Stimulated activated CD4-positive, alpha-beta T cell treated with anti-CD3 and anti-CD28 coated beads, TNF-alpha, amount 100 ng/mL, for 4 hours (primary cell): ENCODE measurements at places on chromosomes 3 and 15.

DNA sequence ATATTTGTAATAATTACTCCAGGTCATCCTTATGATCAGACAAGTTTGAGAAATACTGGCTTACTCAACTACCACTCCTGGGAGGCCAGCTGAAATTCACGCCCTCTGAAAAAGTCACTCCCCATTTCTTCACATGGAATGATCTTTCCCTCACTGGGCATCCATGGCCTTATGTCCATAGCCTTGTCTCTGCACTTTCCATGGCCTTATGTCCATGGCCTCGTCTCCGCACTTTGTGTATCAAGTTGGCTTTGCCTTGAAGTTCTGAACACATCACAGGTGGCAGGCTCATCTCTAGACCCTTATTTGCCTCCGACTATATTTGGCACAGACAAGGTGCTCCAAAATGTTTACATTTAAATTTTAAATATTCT lies 58.1 kb upstream of the HACD2 start:
- DNase-seq: no peak

DNA sequence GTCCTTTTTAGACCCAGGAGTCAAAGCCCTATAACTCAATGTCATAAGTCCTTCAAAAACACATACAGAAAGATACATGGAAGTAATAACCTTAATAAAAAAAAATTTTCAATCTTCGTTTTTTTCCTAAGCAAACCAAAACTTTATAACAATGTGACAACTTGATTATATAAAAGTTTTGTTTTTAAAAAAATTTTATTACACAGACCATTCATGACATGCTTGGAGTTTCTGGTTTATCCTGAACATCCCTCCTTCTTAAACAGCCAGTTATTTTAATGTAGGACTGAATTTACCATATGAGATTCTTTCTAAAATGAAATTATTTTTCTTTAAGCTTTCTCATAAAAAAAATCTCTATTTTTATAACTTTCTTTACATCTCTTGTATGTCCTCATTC lies 30.7 kb downstream of the IQCF6 start:
- no peak for DNase-seq

DNA sequence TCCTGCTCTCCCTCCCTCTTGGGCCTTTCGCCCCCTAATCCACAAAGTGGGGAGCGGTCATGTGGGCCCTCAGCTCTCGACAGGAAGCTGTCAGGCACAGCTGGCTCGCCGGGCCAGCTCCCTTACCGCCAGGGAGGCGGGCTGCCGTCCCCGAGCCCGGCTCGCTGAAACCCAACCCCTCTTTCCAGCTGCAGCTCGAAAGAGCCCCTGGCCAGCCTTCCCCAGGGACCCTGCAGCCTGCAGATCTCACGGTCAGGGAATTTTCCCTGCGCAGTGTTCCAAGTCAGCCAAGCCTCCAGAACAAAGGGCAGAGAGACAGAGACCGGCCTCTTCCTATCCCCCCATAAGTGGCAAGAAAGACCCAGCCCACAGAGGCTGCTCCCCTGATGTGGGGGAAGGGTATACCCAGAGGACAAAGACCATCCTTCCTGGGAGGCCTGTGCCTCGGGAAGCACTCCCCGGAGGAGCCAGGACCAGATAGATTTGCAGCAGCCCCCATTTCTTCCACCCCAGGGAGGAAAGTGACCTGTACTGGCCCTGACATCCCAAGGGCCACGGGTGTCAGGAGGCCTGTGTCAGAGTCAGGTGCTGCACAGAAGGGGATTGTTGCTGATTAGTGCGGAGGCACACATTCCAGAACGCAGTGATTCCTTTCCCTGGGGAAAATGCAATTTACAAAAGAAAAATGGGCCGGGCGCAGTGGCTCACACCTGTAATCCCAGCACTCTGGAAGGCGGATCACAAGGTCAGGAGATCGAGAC lies 32.6 kb downstream of the MAGEF1 start:
- no peak for DNase-seq

DNA sequence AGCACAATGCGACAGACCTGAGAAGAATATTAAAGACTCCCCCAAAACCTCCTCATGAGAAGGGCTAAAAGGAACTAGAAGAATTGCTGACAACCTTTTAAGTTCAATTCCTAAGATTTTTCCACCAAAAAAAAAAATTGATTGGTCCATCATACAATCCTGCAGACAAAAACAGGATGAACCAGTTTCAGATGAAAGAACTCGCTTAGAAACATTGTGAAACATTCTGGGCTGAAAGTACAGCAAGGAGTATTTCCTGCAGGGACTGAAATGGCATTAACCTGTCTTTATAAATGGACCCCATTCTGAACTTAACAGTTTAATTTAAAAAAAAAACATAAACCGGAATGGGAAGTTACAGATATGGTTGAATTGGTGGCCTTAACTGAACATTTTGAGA lies 96.0 kb upstream of the FAM174B start:
- DNase-seq: no peak

DNA sequence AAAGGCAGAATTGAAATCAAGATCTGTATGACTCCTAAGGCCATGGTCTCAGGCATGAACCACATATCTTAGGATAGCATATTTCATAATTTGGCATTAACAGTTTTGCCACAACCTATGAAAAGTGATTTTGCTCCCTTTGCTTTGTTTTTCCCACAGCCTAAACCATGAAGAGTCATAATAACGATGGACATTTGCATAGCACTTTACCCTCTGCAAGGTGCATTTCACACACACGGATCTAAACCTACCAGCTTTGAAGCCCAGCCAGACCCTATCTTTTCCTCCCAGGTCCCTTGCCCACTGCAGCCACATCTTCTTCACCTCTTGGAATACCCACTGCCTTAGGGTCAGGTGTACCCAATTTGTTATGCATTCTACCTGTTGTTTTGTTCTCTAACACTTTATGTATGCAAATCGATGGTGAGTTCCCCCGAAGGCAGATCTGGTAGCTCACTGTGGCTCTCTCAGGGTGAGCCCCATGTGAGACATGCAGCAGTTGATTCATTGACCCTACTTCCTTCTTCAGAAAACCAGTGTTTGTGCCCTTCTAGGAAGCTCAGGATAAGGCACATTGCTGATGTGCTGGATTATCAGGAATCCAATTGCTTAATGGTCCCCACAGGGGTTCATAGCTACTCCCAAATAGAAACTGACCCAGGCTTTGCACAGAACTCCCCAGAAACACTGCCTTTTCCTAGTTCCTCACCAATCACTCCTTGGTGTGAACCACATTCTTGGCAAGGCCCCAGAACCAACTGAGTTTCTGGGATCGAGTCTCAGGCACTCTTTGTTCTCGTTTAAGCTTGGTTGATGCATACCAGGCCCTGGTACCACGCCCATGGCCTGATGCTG lies 8.7 kb downstream of the ARHGAP31 start:
- DNase-seq: no peak

GRCh38 chr3:12138044-12138443 lies 20.7 kb downstream of the TIMP4 start:
- no peak for DNase-seq

- DNase-seq: no peak
Observed at GRCh38 chr3:44887101-44887500, 12.7 kb downstream of the TGM4 start.

- no peak for DNase-seq
Observed at GRCh38 chr15:86079508-86080266, at the start of gene AGBL1. AGBL1 (plus strand) TSS chr15:86079871.

DNA sequence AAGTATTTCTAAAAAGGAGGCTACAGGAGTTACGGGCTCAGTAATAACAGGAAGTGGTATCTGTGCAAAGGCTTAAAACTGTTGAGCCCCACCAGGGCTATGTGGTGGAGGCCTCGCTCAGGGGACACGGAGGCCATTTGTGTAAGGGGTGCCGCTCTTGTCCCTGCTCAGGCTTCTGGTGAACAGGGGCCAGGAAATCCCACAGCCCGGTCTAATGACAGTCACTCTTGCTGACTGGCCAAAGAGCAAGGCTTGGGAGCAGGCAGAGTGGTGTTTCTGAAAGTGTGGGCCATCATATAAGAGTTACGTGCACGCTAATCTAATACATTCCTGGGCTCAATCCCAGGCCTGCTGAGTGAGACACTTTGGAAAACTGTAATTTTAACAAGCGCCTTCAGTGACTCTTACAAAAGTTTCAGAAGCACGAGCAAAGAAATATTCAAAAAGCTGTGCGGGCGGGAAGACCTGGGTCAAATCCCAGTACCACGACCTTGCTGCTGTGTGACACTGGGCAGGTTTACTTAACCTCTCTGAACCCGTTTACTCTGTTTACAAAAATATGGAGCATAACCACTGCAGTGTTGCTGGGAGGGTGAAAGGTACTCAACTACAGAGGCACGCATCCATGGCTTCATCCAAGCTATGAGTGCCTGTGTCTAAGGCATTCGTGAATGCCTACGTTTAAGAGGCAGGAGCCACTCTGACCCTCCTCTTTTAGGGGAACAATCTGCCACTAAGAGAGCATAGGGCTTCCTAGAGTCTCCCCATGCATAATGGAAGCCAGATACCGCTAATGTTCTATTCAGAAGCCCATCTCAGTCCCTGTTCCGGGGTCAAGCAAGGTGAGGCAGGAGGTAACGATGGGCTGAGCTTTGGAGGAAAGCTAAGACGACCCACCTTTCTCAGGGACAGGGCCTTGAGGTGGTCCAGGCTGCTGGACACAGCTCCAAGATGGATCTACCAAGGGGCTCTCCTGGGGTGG lies 2.0 kb downstream of the ATP10A start:
- DNase-seq: no peak

GRCh38 chr3:31255007-31255581 lies 277.6 kb upstream of the STT3B start:
- DNase-seq: no peak
